GDM1 (cell line): ENCODE measurements at places on chromosomes 5 and 9.

DNA sequence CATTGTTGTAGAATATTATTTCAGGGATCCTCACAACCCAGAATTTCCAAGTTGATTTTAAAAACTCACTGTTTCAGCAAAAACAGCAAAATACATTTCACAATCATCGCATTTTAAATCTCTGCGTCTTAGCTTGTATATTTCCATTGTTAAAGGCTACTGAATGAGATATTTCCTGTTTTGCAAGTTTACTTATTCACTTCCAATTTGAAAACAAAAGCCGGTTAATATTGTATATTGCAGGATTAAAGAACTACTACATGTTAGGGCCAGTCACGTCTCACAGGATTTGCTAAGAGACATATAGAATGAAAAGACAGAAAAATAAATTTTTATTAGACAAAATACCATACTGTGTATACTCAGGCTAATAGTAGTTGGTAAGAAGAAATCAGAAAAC, 395.9 kb upstream of the CDH9 start:
- DNase-seq: no peak

- DNase-seq: no peak
Measured at GRCh38 chr5:91770400-91770799, 387.3 kb upstream of the ARRDC3 start.

- no peak for DNase-seq
Measured at GRCh38 chr5:53069626-53070025, 39.9 kb downstream of the MOCS2 start.

DNA sequence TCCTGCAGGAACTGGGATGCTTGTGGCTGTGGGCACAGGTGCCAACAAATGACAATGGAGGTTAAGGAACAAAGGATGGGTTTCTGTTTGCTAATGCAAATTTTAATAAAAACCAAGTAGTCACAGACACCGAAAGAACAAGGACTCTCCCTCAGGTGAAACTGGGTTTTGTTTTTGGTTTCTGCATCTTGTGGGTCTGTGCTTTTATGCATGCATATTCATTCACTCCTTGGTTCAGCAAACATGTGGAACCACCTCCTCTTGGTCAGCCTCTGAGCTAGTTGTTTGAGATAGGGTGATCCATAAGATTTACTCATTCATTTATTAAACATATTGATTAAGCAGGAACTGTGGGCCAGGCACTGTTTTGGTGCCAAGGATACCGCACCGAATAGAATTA, 381.9 kb downstream of the CDK5RAP2 start:
- no peak for DNase-seq

GRCh38 chr5:67378256-67378655, 181.7 kb upstream of the CD180 start:
- DNase-seq: no peak

DNA sequence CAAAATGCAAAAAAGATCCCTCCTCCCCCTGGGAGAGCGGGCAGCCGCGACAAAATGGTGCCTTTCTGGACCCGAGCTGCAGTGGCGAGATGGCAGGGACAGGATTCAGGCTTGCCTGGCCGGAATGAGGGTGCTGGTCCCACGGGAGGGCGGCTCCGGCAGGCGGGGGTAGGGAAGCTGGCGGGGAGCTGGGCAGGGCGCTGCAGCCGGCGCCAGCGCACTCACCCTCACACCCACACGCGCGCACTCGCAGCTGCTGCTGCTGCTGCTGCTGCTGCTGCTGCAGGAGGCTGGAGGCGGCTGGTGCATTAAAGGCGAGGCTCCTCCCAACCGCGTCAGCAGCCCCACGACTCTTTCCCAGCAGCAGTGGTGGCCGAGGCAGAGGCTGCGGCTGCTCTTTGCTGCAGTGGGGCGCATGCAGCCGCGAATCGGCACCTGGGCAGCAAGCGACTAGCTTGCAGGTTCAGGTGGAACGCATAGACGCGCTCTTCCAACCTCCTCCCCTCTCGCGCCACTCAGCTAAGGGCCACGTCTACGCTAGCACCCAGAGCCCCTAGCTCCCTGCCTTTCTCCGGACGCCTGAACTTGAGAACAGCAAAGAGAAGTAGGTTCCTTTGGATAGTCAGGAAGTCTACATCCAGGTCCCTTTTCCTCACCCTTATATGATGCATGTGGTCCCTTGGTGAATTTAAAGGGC, at the start of gene PPP2R2B:
TSS of gene PPP2R2B (minus strand) at position 282 of the 697 bp plus-strand sequence.
- no peak for DNase-seq

GRCh38 chr9:13942201-13942600, 371.7 kb downstream of the NFIB start:
- no peak for DNase-seq

GRCh38 chr5:151947931-151948608, 23.4 kb upstream of the GLRA1 start:
- DNase-seq: no peak

DNA sequence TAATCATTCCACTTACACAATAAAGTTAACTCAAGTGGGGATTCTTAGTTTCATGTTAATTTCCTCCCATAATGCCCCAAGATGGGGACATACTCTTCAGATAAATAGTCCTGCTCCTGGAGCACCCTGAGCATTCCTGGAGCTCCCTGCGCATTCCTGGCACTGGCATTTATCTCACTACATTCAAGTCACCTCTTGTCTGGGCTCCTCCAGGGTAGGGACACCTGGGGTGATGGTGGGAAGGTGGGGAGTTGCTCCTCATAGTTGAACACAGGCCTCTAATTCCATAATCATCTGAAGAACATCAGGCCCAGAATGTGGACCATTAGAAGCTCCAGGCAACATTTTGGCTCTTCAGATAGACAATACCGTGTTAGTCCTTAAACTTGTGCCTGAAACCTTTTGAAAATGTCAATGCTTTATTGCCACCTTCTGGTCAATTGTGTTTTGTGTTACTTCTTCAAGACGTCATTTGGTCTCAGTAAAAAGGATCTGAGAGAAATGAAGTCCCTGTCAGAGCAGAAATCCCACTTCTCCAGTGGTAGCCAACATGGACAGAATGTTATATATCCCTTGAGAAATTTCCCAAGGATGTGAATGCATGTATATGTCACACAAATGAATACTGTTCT, 14.2 kb upstream of the AGGF1 start:
- peak; percentile 52 for DNase-seq

DNA sequence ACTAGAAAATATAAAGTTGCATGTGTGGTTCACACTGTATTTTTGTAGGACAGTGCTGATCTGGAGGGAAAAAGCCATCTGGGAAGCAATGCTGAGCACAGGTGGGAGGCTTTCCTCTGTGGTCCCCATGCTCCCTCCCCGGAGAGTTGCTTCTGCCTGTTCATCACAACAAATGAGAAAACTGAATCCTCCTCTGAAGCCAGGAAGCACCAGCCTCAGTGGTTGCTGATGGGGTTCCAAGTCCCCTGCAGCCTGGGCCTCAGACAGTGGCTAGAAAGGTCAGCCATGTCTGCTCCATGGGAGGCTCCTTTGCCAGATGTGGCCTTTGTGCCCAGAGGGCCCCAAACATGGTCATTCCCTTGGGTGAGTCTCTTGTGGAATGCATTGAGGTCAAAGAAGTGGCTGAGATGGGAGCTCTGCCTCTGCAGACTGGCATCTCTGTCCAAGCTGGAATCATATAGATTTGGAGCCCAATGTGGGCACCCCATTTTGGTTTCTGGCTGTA, 77.6 kb downstream of the C5orf15 start:
- no peak for DNase-seq

GRCh38 chr5:72477176-72477575, 30.0 kb downstream of the ZNF366 start:
- DNase-seq: no peak

GRCh38 chr9:125106285-125106893, 36.9 kb downstream of the SCAI start:
- DNase-seq: no peak

DNA sequence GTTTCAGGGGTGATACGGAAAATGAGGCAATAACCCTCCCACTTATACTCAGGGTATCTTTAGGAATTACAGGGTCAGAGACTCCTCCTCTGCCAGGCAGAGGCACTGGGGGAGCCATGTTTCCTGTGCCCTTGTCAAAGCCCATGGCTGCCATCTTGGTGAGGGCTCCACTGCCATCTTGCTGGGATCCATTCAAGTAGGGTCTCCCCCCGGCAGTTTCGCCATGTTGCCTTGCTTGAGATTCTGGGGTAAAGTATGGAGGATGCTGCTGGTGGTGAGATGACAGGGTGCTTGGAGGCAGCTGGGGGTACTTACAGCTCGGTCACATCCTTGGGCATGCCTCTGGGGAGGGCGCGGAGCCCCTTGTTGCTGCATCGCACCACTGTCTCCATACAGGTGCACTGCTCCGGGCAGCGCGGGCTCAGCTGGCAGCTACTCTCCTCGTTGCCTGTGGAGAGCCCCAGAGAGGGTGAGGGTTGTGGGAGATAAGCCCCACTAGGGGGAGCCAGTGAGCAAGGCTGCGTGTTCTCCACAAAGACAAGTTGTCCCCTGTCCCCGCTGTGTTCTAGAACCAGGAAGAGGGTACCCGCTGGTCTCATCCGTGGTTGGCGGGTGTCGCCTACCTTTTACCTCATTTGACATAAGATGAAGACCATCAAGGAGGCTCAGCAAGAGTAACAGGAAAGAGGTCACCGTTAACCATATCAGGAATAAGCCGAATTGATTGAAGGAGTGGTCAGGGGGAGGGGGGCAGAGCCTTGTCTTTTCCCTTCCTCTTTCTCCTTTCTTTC, 169.0 kb upstream of the PANK3 start:
- no peak for DNase-seq

DNA sequence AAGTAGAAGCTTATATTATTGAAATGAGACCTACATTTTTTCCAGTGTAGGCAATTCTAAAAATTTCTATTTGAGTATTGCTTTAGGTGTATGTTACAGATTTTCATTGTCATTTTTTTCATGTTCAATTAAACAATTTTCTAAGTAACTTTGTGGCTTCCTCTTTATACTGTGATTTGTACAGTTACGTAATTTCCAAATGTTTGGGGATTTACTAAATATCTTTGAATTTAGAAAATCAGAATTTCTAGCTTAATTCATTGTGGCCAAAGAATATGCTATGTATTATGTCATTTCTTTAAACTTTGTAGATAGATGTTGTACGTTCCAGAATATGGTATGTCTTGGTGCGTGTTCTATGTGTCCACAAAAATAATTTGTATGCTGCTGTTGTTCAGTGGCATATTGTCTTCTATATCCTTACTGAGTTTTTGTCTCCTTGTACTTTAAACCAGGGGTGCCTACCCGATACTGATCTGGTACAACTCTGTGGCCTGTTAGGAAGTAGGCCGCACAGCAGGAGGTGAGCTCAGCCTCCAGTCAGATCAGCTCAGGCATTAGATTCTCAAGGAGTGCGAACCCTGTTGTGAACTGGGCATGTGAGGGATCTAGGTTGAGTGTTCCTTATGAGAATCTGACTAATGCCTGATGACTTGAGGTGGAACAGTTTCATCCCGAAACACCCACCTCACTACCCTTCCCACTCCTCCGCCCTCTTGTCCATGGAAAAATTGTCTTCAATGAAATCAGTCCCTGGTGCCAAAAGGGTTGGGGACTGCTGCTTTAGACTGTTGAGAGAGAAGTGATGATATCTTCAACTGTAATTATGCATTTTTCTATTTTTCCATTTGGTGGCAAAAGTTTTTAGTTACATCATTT, 63.5 kb downstream of the UBE2R2 start:
- DNase-seq: no peak

GRCh38 chr5:82640916-82641315, 362.8 kb upstream of the RPS23 start:
- DNase-seq: no peak

DNA sequence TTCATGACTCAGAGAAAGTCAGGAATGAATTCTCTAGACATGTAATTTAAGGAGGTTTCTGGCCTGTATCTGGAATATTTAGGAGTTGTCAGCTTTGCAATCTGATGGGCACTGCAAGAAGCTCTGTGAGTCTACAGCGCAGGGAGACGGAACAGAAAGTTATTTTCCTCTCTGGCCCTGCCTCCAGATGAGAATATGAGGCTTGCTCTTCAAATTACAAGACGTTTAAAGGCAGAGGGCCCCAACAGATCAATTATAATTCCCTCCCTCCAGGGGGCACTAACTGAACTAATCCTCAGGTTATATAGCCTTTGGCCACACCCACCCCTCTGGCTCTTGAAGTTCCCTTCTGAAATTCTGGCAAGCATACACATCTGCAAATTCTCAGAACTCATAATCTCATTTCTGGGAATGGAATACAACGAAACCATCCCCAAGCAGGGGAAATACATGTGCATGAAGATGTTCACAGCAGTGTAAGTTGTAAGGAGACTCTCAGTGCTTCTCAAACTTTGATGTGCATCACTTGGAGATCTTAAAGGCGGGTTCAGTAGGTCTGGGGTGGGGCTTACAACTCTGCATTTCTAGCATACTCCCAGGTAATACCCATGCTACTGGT, 307.6 kb downstream of the CWC27 start:
- no peak for DNase-seq

DNA sequence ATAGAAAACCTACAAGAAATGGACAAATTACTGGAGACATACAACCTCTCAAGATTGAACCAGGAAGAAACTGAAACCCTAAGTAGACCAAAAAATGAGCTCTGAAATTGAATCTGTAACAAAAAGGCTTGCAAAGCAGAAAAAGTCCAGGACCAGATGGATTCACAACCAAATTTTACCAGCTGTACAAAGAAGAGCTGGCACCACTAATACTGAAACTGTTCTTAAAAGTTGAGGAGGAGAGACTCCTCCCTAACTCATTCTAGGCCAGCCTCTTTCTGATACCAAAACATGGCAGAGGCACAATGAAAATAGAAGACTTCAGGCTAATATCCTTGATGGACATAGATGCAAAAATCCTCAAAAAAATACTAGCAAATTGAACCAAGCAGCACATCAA, 542.3 kb downstream of the CYLC2 start:
- no peak for DNase-seq

DNA sequence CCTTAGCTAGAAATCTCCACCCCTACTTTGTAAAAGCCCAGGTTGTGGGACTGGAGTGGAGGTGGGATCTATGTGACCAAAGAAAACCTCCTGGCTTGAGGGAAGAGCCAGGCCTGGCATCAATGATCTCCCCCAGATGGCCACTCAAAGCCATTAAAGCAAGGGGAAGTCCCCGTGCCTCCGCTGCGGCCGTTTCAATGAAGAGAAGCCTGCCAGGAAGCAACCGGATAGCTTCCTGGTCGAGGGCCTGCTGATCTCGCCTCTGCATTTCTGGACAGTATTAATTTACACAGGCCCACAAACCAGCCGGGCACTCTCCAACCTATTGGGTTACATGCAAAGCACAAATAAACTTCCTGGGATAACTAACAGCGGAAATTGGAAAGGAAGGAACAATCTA, 160.5 kb upstream of the MSX2 start:
- DNase-seq: no peak

DNA sequence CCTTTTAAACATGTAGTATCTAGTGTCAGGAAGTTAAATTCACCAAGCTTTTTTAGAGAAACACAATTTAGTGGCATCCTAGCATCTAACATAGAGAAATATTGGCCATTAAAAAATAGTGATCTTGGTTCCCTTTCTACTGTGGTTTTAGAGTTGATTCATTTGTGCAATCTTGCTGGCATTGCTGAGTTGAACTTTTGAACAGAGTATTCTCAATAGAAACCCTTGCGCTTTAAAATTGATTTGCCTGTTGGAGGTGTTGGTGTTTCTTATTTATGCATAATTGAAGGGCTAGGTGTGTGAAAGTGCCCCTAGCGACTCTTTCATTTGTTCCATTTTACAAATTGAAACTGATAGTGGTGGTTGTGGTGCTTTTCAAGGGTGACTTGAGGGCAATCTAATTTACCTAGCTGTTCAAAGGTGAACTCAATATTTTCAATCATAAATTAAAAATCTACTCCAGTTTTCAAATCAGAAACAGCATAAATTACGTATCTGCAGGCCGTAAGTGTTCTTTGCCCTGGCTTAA, 73.0 kb upstream of the MPDZ start:
- no peak for DNase-seq
